Fibroblast of the conjunctiva (primary cell): ENCODE measurements at places on chromosomes 11 and 22.
A peak's percentile ranks its signal among the peaks of the same experiment; 100 is the strongest.

DNA sequence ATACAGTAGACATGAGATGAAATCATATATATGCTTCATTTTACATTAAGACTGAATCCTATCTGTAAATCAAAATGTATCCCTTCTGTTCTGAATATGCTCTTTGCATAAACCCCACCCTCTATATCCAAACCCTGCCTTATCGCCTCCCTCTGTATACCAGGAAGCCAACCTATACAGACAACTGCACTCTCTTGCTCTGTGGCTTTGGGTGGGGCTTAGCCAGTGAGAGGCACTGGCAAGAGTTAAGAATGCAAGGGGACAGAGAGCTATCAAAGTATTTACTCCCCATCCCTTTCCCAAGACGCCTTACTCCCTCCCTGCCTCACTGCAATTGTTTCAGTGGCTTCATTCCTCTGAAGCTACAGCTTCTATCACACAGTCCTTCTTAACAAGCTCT, 309.8 kb downstream of the TTC28 start:
- DNase-seq: no peak

DNA sequence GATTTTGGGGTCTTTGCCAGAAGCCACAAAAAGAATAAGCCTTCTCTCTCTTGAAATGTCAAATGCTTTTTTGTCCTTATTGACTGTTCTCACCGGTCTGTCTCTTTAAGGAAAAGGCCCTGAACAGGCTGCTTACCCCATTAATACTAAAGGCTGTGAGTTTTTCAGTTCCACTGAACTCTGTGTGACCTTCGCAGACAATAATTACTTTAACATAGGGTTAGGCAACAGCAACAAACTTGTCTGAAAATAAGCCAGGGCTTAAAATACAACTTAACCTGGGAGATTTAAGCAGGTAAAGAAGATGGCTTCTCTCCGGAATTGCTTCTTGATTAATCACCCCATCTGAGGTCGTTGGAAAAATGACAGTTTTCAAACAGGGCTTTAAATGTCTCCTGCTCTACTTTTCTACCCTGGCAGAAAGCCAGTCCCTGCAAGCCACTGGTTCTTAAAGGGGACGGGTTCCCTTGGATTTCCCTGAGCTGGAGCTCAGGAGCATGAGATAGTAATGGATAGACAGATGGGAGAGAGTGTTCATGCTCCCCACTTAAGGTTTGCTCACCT, 69.4 kb downstream of the ARL14EP start:
- DNase-seq: no peak

DNA sequence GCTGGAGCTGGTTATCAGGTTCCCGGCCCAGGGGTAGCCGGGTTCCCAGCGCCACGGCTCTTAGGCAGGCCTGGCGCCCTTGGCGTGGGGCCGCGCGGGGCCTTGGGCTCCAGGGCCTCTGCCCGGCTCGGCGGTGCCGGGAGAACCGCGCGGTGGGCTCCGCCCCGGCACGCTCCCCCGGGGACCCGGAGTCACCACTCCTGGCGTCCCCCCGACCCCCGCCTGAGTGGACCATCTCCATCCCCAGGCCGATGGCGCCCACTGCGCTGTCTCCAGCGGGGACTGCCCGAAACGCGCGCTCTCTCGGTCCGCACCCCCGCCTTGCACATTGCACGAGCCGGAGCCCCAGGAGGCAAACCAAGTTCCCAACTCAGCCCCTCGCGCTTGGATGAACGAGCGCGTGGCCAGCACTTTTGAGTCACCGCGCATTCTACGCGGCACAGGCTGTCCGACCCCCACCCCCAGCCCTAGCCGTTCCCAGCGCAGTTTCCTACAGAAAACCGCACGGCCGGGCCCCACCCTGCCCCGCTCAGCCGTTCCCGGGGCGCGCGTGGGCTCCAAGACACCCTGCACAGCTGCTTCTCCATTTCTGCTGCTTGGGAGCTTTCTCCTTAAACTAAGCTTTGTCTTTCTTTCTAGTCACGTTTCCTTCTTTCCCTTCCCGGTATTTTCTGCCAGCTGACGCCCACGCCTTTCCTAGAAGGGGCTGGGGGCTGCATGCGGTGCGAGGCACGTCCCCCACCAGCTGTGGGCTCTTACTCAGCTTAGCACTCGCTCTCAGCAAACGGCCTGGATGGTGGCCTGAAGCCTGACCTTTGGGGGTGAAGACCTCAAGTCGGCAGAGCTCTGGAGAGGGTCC, 650 bp upstream of the CHID1 start:
- no peak for DNase-seq

DNA sequence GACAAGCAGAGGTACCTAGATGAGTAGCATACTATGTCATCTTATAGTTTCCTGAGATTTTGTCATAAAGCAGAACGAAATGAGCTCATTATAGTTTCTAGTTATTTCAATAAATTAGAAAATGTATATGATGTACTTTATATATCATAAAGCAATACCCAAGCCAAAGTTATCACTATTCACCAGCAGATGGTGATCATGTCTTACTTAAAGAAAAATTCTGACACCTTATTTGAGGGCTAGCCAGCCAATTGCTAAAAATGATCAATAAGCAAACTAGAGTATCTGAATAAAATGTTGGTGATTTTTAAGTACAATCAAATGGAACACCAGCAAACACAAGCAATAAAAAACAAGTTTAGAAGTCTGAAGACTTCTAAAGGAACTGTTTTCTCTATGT, 44.1 kb downstream of the RSF1 start:
- peak; percentile 4 for DNase-seq

- no peak for DNase-seq
These were observed 4.7 kb downstream of the TRIM44 start for GRCh38 chr11:35667257-35667656.

- no peak for DNase-seq
These were observed 56.4 kb downstream of the ARFGAP3 start for GRCh38 chr22:42800451-42801251.

DNA sequence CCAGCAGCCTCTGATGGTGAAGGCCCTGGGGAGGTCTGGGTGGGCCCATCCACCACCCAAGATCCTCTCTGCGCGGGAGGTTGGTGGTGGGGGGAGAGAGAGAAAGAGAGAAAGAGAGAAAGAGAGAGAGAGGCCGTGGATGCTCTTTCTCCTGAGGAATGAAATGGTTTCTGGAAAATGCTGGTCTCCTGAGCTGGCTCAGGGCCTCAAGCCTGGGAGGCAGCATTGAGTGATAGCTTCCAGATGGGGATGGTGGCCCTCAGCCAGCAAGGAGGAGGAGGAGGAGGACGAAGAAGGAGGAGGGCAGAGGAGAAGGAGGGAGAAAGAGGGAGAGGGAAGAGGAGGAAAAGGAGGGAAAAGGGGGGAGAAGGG, 4.6 kb downstream of the TSPAN32 start:
- peak; percentile 86 for DNase-seq

- DNase-seq: no peak
These were observed 139.5 kb downstream of the CTTN start for GRCh38 chr11:70537576-70538571.

DNA sequence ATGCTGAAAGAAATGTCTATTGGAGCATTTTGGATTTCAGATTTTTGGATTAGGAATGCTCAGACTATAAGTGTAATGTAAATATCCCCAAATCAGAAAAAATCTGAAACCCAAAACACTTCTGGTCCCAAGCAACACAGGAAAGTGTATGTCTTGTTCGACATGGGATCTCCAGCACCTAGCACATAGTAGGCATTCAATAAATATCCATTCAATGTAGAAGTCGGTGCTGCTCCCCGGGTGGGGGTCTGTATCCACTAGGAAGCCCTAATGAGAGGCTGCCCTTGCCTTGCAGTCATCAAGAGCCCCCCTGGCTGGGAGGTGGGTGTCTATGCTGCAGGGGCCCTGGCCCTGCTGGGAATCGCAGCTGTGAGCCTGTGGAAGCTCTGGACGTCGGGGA, 11.4 kb downstream of the SYT12 start:
- DNase-seq: no peak

- no peak for DNase-seq
These were observed 8.6 kb downstream of the CCDC34 start for GRCh38 chr11:27354359-27354965.

DNA sequence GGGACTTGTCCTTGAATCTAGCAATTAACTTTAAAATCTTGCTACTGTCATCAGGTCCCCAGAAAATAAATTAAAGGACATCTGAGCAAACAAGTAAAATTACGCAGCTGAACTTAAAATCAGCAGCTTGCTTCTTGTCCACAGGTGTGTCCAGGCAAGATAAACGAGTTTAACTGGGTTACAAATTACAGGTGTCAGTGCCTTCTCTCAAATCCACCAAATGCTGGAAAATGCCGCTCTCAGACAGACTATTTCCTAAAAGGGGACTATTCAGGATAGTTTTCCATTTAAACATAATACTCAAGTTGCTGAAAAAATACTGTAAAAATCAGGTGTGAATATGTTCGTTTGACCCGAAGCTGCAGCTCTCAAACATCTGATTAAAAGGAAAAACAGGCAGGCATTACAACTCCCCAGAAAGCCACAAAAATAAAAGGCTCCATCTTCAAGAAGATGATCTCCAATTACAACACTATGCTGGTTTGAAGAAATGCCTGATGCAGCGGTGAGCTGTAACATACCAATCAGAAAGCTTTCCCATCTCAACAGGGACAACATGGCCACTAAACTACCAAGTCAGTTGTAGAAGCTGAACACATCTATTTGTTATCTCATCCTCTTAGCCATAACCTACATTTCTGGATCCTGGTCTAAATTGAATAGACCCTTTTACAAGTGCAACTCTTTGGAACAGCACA, 82.1 kb downstream of the CADM1 start:
- DNase-seq: no peak

- DNase-seq: no peak
These were observed 129.1 kb downstream of the COMMD9 start for GRCh38 chr11:36160091-36160490.

GRCh38 chr11:76153571-76153923, 52.8 kb downstream of the WNT11 start:
- DNase-seq: no peak

- DNase-seq: no peak
These were observed 2.2 kb downstream of the LAYN start for GRCh38 chr11:111542606-111543275.

DNA sequence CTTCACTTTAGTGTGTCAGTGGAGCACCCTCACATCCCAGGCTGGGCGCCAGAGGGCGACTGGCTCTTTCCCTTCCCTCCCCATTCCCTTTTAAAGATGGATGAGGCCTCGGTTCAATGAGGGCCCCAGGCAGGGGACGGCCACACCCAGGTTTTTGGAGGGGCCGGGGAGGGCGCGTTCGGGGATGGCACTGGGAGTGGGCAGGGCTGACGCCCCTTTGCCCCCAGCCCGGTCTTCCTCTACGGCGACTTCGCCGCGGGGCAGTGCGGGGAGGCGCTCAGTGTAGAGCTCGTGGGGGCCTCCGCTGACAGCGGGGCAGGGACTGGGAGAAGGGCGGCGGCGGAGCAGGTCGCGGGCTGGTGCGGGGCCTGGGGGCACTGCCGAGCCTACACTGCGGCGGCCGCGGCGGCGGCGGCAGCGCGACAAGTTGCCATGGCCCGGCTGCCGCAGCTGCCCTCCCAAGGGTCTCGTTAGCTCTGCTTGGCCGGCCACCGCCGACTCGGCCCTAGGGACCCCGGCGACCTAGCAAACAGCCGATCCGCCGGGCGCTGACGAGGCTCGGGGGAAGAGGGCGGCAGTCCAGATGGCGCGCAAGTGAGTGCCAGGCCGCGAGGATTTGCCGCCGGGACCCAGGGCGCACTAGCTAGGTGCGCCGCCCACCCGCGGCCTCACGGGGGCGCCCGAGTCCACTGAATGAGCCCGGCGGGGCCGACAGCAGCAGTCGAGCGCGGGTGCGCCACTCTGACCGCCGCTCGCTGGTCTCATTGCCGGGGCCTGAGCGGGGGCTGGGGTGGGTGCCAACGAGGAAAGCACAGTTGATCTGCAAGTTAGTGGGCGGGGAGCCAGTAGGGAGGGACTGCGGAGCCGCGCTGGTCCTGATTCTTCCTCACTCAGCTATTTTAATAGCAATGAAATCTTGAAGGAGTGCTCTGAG, 92.7 kb downstream of the RRM1 start:
- peak; percentile 91 for DNase-seq

GRCh38 chr11:119144825-119145486, 3.9 kb upstream of the ABCG4 start:
- peak; percentile 51 for DNase-seq

- DNase-seq: no peak
These were observed 13.6 kb downstream of the DGCR8 start for GRCh38 chr22:20093418-20094196.

DNA sequence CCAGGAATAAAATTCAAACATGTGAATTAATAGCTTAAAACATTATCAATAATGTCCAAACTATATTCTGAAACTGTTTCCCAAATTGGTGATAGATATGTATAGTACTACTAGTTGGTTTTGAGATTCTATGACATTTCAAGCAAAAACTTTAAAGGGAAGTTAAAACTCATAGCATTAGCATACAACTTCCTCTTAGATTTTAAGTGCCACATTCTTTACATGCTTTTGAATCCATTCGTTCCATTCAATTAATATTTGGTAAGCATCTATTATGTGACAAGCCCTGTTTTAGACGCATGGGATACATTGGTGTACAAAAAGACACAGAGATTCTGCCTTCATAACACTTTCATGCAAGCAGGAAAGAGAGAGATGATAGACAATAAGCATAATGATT, 8.9 kb downstream of the PATL1 start:
- no peak for DNase-seq

GRCh38 chr11:11496879-11497278, 124.9 kb downstream of the GALNT18 start:
- no peak for DNase-seq

DNA sequence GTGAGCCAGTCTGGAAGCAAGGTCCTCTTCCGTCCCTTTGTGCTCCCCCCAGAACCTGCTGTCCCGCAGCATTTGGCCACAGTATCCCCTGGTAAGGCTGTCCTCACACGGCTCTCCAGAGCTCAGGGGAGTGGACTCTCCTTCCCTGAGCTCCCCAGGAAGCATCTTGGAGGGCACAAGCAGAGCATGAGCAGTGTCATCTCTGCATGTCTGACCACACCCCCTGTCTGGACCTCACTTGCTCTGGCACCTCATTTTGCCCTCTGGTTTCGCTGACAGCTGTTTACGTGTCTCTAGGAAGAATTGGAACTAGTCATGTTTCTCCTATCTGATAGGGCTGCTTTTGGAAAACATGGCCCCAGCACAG, 15.5 kb downstream of the DCPS start:
- no peak for DNase-seq

DNA sequence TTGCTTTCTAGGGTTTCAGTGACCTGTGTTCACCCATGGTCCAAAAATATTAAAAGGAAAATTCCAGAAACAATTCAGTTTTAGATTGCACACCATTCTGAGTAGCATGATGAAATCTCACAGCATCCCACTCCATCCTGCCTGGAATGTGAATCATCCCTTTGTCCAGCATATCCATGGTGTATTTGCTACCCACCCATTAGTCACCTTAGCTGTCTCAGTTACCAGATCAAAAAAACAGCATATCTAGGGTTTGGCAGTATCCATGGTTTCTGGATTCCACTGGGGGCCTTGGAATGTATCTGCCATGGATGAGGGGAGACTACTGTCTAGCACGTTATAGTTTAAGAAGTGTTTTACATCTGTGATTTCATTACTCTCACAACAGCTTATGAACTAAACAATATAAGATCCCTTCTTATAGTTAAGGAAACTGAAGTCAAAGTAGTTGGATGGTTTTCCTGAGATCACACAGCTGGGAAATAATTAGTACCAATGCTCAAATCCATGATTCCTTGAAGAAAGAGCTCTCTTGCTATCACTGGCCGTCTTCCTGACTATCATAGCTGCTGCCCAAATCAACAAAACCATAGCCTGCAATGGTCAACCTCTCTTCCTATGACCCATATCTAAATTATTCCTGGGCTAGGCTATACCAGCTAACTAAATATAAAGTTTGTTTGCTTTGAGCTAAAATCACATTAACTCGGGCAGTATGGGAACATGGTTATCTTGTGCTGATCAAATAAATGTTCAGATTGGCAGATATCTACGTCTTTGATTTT, 122.6 kb downstream of the MICAL2 start:
- DNase-seq: peak; percentile 70
